ENCODE measurements at places on chromosomes 6 and 20.

DNA sequence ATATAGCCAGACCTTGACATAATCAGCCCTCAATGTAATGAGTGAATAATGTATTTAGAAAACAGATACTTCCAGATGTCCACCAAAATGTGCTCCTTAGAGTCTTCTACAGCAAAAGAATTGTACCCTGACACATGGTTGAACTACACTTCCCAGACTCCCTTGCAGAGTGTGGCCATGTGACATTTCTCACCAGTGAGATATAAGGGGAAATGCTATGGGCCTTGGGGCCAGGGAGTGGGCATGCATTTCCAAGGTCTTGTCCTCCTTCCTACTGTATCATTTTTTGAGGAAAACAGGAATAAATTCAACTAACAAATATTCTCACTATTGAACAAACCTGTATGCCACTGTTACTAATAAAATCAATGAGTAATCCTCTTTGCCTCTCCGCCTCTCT is 211.4 kb upstream of the SMLR1 start:
- no peak for DNase-seq

GRCh38 chr20:60294632-60295031 is 336.4 kb downstream of the CDH26 start:
- DNase-seq, result no peak

DNA sequence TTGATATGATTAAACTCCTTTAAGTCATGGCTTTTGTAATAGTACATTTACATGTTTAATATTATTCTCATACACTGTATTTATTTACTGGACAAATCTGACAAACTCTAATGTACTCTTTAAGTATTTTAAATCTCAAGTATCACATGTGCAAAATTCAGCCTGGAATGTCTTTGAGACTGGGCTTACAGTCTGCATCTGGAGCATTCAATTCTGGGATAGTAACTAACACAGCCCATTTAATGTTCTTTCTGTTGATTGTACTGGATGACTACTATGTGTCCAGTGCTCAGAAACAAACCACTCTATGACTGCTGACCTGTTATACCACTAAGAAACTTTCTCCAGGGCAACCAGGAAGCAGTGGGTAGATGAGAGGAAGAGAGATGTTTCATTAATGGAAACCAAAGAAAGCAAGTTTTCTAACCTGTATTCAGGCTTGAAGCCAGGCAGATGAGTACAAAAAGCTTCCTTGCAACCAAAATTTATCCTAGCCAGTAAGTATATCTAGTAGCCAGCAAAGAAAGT is 26.8 kb downstream of the FBXL4 start:
- no peak for DNase-seq

- DNase-seq, result no peak
Observed at GRCh38 chr20:58254890-58255289, 26.4 kb upstream of the ANKRD60 start.

- DNase-seq, result no peak
Observed at GRCh38 chr6:166333172-166333995, 9.0 kb downstream of the SFT2D1 start.

- no peak for DNase-seq
Observed at GRCh38 chr6:106508834-106509233, 120.5 kb downstream of the RTN4IP1 start.

GRCh38 chr20:47648943-47649342 is 136.3 kb downstream of the SULF2 start:
- no peak for DNase-seq

DNA sequence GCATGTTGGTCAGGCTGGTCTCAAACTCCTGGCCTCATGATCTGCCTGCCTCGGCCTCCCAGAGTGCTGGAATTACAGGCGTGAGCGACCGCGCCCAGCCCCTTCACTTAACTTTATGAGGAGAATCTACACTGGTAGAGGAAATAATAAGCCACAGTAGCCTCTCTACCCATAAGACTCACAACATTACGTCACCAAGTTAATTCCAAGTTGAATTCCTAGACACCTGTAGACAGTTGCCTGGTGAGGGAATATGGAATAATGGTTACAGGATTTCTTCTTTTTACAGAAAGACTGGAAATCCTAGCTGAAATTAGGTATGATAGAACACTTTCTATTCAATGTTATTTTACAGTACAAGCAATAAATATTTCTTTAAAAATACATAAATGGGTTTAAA is 854.5 kb upstream of the EYS start:
- no peak for DNase-seq

DNA sequence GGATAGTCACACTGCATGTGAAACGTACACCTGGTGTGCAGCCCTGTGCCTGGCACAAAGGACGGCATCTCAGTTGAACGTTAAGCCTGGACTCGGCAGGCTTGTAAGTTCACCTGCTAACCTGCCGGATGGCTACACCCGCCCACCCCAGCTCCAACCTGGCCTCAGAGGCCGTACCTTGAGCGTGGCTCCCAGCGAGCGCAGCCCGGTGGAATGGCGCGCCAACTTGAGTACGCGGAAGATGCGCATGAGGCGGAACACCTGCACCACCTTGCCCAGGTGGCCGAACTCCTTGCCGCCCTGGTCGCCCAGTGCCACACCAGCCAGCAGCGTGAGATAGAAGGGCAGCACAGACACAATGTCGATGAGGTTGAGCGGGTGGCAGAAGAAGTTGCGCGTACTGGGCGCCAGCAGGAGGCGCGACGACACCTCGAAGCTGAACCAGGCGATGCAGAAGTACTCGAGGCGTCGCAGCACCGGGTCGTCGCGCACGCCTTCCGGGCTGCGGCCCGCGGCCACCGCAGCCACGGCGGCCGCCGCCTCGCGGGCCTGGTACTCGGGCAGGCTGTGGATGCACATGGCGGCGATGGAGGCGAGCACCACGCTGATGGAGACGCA is 3.3 kb downstream of the KCNS1 start:
- DNase-seq, result peak; percentile 26

DNA sequence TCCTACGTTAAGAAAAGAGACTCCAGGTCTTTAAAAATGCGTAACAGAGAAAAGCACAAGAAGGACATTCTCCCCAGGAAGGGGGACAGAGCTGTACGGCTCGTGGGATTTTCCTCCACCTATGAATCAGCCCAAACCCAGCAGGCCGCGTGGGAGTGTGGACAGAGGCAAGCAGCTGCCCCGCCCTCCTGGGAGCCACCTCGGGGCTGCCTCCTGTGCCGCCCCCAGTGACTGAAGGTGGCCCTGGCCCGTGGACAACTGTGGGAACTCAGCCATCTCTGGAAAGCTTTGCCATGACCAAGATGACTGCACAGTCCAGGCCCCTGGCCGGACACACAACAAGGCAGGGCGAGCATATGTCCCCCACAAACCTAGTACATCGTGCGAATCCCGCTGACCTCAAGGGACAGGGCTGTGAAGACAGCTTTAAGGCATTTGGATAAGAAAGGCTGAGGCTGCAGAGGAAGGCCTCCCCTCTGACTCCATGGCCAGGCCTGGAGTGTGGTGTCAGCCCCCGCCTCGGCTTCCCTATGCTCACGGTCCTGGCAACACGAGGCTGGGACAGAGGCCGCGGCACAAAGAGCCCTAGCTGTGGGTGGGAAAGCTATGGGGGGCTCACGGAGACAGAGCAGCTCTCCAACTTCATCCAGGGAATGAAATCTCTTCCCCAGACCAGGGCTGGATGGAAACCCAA is 26.9 kb downstream of the PXDC1 start:
- no peak for DNase-seq

- peak; percentile 70 for DNase-seq
Observed at GRCh38 chr6:25138233-25138933, 140.8 kb upstream of the CARMIL1 start.

DNA sequence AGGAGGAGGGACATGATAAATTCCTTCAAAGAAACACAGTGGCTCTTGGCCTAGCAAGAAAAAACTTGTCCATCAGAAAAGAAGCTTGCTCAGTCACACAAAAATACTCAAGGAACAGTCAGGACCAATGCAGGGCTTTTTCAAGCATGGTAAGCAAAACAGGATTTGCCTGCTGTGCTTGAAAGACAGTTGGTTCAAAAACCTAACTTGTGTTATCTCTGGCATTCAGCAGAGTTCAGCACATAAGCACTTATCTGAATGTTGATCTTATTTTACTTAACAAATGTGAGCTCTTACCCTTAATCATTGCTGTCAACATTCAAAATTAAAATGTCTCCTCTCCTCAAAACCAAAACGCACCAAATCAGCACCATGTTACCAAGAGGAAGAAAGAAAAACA is 38.3 kb downstream of the ATG5 start:
- no peak for DNase-seq

DNA sequence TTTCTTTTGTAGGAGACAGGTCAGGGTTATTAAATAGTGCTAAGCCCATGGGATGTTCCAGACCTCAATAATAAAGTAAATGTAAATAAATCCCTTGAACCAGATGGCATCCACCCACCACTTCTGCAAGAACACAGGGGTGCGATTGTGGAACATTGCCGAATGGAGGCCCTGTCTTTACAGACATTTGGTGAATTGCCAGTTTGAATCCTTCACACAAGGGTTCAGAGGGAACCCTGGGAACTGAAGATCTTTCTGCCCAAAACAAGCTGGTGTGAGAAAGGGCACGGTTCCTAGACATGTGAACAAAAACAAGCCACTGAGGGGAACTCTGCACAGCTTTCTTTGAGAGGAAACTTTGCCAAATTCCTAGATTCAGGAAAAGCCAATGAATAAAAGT is 30.2 kb upstream of the RNF8 start:
- DNase-seq, result no peak

GRCh38 chr20:46592580-46593362 is 42.3 kb upstream of the OCSTAMP start:
- DNase-seq, result no peak

GRCh38 chr20:38873050-38873581 is 53.1 kb upstream of the FAM83D start:
- peak; percentile 65 for DNase-seq

- peak; percentile 17 for DNase-seq
Observed at GRCh38 chr20:48298851-48299484, 513.7 kb upstream of the SULF2 start.

DNA sequence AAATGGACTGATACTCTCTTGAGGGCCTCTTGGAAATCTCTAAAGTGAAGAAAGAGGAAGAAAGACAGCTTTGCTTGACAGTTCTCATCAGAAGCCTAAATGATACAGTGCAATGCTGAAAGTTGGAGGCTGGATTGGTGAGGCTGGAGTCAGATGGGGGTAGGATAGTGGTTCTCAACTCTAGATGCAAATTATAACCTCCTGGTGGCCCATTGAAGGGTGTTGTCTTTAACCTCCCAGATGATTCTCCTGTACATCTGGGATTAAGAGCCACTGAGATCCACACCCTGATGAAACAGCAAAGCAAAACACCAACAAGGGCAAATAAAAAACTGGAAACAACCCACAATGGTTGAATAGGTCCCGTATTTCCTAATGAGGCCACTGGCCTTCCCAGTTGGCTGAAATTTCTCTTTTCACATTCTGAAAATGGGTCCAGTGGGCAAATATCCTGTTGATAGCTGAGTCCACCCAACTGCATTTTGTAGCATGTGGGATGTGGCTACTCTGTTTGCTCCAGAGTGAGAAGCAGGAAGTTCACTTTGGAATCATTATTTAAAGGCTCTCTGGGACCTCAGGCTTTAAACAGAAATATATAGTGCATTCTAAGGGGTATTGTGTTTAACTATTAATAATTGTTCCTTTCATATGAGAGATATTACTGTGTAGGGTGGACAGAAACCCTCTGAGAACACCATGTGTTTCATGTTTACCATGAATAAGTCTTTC is 208.1 kb downstream of the SOX4 start:
- no peak for DNase-seq
